ENCODE measurements at places on chromosomes 3 and 15. TPM values are rescaled to one million over a fixed set of nuclear protein-coding genes. Genes with fewer than 3 reads are reported as not detected.

GOLGA8J gene
- not detected for total RNA-seq

GOLGA6A gene
- not detected for total RNA-seq

COX17 gene
- 77.0 TPM for total RNA-seq

TERC gene
- total RNA-seq = 10.9 TPM

RLBP1 gene
- 3.7 TPM for total RNA-seq
